ENCODE measurements at places on chromosomes 16 and 17.
A peak's percentile ranks its signal among the peaks of the same experiment; 100 is the strongest.

GRCh38 chr16:48538746-48539484, 71.1 kb downstream of the N4BP1 start:
- no peak for DNase-seq

DNA sequence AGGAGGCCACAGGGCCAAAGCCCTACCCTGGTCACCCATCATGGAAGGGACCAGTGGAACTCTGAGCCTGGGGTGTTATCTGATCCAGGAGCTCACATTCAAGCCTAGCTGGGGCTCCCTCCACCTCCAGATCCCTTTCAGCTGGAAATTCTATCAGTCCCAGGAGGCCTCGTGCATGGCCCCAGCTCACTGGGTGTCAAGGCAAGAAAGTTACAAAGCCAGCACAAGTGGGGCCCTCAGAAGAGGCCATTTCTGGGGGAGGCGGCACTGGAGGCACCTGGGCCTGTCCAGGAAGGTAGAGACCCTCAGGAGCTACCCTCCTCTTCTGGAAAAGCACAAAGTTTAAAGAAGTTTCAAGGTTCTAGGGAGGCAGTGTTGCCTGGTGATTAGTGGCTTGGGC, 4.8 kb downstream of the CA7 start:
- no peak for DNase-seq

- no peak for DNase-seq
These were observed 26.7 kb downstream of the ABCA5 start for GRCh38 chr17:69300222-69300621.

DNA sequence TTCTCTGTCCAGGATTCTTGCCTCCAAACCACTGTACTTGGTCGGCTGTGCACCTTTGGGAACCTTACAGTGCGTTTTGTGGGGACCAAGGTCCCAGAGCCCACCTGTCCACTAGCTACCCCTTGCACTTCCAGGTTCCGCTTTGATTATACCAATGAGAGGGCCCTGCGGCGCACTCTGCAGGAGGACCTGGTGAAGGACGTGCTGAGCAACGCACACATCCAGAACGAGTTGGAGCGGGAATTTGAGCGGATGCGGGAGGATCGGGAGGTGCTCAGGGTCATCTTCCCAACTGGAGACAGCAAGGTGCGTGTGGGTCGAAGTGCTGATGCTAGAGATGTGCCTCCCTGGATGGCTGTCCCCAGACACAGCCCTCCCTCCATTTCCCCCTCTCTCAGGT, 18.8 kb downstream of the POLR2A start:
- DNase-seq, result no peak

DNA sequence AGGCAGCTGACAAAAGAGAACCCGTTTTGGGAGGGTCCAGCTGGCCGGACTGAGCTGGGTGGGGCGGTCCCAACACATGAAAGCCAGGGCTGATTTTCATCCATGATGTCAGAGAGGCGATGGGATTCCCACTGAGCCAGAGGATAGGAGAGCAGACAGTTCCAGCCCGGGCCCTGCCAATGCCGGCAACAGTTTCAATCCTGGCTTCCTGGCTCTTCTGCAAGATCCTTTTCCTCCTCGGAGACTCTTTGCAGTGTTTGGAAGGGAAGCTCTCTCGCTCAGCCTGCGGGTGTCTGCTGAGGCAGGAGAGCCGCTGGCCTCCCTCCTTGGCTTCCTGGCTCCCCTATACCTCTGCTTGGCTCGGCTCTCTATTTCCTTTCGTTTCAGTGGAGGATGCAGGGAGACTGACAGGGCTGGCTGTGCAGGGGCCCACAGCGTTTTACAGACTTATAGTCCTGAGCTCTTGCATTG, 145.5 kb upstream of the SOX9 start:
- no peak for DNase-seq

- no peak for DNase-seq
These were observed 334.6 kb upstream of the EEF2KMT start for GRCh38 chr16:5432166-5432565.

DNA sequence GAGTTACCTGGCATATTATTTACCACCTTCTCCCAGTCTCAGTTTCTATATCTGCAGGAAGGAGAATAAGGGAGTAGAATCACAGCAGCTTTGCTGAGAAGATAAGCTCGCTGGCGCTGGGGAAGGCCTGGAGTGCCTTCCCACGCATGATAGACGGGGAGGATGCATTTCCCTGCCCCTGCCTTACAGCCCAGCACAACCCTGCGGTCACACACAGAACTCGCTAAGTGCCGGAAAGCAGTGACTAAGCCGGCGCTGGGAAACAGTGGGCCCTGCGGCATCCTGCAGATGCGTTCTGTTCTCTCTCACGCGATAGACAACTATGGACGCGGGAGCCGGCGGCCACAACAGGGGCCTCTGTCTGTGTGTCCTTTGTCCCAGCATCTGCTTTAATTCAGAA, 4.8 kb downstream of the CA5A start:
- DNase-seq, result no peak

DNA sequence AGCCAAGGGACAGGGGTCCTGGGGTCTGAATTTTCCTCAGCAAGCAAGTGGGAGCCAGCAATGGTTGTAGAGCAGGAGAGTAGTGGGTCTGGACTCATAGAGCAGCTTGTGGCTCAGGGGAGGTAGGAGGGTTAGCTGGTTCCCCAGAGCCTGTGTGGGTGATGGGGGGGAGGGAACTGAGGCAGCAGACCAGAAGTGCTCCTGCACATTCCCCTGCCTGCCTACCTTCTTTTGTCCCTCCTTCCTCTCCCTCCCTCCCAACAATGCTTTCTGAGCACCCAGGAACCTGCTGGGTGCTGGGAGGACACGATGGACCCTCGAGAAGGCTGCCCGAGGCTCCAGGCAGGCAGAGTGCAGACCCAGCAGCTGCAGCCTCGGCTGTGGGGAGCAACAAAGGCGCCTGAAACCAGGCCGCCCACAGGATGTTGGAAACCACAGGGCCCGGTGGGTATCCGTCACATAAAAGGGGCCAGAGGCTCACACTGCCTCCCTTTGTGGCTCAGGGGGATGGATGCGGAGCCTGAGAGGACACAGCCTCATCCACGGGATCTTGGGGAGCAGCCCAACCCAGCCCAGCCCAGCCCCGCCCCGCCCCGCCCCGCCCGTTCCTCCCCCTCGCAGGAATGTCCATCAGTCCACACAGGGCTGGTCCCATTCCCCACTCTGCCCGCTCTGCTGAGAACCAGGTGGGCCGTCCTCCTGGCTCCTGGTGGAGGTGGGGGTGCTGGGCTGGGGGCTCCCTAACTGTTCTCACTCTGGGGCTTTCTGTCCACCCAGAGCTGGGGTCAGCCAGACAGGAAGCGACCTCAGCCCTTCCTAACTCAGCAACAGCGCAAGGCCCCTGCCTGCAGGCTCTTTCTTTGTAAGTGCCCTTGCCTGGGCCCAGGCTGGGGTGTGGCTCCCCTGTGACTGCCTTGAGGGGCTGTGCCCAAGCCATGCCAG, 1.7 kb upstream of the NLRC3 start:
- DNase-seq, result peak; percentile 81

GRCh38 chr16:63131503-63131902, 1095.3 kb upstream of the CDH8 start:
- no peak for DNase-seq

DNA sequence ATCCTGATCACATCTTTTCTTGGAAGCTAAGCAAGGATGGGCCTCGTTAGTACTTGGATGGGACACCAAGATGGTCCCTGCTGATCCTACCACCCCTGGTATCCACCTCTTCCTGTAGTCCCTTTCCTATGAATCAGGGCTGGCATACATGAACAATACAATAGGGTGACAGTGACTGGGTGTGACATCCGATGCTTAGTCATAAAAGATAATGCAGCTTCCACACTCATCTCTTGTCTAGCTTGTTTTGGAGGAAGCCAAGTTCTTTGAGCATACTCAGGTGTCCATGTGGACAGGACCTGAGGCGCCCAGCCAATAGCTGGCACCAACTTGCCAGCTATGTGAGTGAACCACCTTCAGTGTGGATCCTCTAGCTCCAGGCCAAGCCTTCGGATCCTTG, 62.5 kb upstream of the NFAT5 start:
- no peak for DNase-seq

- DNase-seq, result no peak
These were observed 2.7 kb upstream of the ZC3H7A start for GRCh38 chr16:11799509-11800381.

GRCh38 chr16:14307059-14307526, 236.0 kb downstream of the MRTFB start:
- no peak for DNase-seq

DNA sequence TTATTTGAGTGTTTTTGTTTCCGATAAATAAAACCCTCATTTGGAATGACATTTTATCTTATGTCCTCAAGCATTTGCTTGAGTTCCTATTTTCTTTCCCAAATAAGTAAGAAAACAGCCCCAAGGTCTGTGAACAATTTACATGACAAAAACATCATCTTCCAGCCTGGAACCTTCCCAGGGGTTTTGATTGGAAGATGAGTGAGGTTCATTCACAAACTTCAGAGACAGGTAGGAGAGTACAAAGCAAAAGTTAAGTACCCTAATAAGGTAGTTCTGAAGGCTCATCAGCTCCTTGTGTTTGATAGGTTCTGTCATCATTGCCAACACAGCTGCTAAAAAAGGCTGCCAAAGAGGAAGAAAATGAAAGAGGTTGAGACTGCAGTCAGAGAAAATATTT, 772.8 kb downstream of the CDH8 start:
- no peak for DNase-seq
